ENCODE measurements at places on chromosomes 3 and 15. TPM values are rescaled to one million over a fixed set of nuclear protein-coding genes. Genes with fewer than 3 reads are reported as not detected.

- DNase-seq: no peak
Observed at GRCh38 chr15:92073044-92073785, 219.7 kb downstream of the SLCO3A1 start.

- DNase-seq: no peak
Observed at GRCh38 chr3:140442621-140443020, 235.2 kb upstream of the TRIM42 start.

GRCh38 chr3:49788056-49788455, 1.7 kb upstream of the IP6K1 start:
- DNase-seq: no peak

GRCh38 chr15:50249704-50250103, 15.8 kb downstream of the HDC start:
- no peak for DNase-seq

GRCh38 chr3:99031778-99032177, 130.3 kb upstream of the DCBLD2 start:
- no peak for DNase-seq

MAGI1 gene
- total RNA-seq: 3.4 TPM

Data from RPMI7951 (cell line).